ENCODE measurements at places on chromosomes 1 and 21.

- DNase-seq: no peak
Observed at GRCh38 chr1:214523124-214523824, 28.1 kb downstream of the PTPN14 start.

DNA sequence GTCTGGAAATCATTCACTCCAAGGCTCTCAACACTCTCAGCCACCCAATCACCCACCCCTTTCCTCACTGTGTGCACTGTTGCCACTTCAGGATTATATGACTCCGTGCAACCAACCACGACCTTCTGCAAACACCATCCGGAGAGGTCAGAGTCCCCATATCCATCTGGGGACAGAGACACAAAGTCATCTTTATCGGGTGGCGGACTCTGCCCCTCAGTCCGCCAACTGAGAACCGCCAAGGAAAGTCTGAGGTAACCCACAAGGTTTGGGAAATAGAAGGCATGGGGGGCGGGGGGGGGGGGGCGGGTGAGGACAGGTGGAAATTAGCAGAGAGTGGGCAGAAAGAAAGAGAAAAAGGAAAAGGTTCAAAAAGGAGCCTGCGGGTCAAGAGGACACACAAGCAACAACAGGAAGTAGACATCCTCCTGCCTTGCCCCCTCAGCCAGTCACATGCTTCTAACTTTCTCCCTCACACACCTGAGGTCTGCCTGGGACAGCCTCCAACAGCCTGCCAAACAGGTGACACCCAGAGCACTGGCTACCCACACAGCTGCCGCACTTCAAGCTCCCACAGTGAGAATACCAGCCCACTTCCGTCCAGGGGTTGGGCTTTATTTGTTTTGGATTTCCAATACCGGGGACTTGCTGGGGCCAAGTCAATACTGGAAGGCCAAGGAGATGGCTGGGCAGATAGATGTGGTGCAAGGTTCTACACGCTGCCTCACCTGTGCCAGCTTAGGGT is 58.1 kb downstream of the SSBP3 start:
- DNase-seq: no peak

DNA sequence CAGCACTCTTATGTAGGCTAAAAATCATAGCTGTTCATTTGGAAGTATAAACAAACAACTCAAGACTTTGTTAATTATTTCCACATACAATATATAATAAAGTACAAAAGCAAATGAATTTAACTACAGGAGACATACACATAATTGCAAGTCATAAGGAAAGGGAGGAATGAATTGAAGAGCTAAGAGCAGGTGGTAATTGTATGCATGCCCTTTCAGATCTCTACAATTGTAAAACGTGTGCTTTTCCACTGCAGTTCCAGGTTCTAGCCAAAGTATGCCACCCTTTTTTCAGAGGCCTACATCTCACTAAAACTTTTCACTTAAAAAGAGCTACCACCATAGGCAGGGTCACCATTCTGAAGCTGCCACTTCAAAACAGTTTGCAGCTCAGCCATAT is 42.8 kb upstream of the HP1BP3 start:
- DNase-seq: no peak

DNA sequence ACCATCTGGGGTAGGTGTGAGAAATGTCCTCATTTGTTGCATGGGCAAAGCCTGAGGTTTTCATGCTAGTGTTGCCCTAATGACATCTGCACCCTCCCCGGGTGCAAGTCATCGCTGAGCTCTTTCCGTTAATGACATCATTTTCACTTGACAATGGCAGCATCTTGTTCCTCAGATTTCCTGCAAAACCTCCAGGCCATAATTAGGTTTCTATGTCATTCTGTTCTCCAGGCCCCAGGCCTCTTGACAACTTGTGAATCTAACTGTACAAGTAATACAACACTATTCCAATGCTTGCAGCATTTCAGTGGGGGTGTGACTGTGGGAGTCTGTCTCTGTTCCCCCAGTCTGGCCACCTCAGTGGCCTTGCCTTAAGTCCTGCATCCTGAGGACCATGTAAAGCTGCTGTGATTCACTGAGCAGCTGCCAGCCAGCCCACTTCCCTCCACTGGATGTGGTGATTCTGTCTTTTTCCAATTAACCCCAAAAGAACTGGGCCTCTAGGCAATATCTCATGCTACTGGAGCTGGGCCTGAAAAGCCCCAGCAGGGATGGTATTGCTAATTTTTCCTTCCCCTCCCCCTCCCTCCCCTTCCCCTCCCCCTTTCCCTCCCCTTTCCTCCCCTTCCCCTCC is 22.8 kb downstream of the RAB7B start:
- no peak for DNase-seq

DNA sequence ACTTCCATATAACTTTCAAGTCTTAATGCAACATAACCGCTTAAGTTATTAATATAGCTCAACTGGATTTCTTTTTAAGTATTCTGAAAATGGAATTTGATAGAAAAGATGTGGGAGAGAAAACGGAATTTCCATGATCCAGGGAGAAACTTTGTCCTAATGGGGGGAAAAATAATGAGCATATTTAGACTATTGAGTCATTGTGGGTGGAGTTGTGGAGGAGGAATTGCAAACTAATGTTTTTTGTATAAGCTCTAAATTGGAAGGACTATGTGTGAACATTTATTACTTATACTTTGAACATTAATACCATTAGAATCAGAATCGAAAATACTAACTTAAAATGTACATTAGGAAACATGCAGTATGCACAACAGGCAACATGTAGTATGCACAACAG is 159.9 kb upstream of the NEGR1 start:
- DNase-seq: no peak

- peak; percentile 20 for DNase-seq
Observed at GRCh38 chr1:234842726-234843641, 233.0 kb upstream of the IRF2BP2 start.

GRCh38 chr1:179996099-179996498 is 41.5 kb downstream of the CEP350 start:
- no peak for DNase-seq

DNA sequence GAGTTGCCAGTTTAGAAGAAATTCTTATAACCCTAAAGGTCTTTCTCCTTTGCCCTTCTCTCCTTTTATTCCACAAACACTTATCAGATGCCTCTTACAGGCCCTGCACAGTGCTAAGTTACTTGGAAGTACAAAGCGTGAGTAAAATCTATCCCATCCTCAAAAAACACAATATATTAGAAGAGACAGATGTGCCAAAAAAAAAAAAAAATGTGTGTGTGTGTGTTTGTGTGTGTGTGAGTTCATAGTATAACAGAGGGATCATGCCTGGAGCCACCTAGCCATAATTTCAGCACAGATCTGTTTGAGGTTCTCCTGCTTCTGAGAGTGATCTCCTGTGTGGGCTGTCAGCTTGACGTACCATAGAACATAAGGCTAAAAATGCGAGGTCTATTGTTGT is 5.0 kb downstream of the FAM20B start:
- DNase-seq: no peak

- DNase-seq: no peak
Observed at GRCh38 chr1:116874733-116875249, 34.9 kb upstream of the PTGFRN start.

DNA sequence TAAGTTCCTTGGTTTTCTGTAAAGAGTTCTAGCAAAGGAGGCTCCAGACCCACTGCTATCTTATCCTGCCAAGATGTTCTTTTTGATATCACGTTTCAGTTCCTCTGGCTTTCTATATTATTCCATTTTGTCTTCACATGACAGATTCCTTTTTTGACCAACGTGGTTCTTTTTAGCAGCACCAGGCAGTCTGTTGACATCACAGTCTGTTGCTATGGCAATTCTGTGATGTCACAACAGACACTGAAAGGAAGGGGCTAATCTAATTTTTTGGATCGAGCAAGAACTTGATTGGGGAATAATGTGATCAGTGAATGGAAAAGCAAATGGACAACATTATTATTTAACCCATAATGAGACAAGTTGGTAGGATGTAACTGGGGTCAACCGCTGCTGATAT is 64.5 kb upstream of the GOLT1A start:
- DNase-seq: no peak

DNA sequence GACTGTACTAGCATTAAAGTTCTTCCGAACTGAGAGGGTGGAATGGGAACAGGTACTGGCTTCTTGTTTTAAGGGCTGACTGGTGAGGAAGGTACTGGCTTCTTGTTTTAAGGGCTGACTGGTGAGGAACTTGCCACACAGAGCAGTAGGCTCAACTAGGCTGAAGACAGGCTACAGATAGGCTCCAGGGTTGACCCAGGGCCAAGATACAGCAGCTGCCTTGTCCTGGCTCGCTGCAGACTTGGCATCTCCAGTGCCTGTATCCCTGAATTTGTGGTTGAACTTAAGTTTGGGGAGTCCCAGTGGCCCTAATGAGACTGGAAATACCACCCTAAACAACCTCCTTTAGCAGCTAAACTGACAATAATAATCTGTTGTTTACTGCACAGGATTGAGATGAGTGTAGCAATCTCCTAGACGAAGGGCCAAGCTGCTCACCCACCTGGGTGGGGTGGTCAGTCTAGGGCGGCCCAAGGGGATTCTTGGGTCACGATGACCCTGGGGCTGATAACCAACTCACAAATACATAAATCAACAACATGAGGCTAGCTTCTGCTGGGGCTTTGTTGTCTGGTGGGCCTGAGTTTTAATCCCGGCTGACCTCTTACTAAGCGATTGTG is 227.1 kb downstream of the DISC1 start:
- no peak for DNase-seq

DNA sequence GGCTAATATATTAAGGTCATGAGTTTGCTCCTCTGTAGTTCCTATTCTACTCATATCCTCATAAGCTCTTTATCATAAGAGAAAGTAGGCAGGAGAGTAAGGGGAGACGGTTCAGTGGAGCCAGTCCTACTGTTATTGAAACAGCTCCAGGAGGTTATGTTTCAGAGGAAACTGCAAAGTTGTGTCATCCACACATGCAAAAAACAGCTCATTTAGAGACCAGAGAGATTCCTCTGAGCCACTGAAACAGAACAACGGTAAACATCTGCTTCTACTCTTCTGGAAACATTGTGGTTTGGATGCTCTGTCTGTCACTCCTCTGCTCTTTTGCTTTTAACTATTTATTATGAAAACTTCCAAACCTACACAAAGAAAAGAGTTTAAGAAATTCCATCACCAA is 66.3 kb upstream of the PPP2R5A start:
- DNase-seq: no peak

DNA sequence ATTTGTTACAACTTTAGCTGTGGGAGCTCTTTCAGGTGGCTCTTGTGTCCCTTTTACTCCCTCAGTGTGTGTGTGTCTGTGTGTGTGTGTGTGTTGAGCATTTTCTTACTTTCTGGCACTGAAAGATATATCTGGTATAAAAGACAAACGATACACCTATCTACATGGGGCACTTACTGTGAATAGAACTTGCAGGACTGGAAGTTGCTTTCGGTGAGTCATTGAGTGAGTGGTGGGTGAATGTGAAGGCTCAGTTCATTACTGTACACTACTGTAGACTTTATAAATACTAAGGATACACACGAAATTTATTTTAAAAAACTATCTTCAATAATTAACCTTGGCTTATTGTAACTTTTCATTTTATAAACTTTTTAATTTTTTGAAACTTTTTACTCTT is 38.7 kb downstream of the BTBD8 start:
- DNase-seq: no peak

DNA sequence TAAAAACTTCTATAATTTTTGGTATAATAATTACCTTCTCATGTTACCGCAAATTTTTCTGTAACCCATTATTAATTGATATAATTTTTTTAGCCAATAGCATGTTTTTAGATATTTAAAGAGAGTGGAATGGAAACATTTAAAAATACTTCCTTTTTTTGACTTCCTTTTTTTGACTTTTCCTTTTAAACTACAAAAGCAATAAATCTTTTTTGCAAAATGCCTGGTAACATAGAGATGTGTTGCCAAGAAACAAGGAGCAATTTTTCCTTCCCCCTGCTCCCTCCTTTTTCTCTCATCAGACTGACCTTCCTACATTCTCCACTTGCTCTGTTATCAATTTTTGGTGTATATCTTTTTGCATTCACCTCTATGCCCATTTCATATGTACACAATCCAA is 666.2 kb downstream of the ADGRL2 start:
- no peak for DNase-seq

- DNase-seq: no peak
Observed at GRCh38 chr21:18430341-18430740, 26.8 kb upstream of the TMPRSS15 start.

GRCh38 chr1:919271-919872 is 4.4 kb upstream of the SAMD11 start:
- DNase-seq: no peak

DNA sequence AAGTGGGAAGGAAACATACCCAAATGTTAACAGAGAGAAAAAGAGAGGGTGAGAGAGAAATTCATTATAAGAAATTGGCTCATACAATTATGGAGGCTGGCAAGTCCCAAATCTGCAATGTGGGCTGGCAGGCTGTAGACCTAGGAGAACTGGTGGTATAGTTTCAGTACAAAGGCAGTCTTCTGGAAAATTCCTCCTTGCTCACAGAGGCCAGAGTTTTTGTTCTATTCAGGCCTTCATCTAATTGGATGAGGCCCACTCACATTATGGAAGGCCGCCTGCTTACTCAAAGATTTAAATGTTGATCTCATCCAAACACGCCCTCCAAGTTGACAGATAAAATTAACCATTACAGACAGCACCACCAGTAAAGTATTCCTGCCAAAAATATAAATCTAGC is 36.1 kb upstream of the CAPZB start:
- no peak for DNase-seq

DNA sequence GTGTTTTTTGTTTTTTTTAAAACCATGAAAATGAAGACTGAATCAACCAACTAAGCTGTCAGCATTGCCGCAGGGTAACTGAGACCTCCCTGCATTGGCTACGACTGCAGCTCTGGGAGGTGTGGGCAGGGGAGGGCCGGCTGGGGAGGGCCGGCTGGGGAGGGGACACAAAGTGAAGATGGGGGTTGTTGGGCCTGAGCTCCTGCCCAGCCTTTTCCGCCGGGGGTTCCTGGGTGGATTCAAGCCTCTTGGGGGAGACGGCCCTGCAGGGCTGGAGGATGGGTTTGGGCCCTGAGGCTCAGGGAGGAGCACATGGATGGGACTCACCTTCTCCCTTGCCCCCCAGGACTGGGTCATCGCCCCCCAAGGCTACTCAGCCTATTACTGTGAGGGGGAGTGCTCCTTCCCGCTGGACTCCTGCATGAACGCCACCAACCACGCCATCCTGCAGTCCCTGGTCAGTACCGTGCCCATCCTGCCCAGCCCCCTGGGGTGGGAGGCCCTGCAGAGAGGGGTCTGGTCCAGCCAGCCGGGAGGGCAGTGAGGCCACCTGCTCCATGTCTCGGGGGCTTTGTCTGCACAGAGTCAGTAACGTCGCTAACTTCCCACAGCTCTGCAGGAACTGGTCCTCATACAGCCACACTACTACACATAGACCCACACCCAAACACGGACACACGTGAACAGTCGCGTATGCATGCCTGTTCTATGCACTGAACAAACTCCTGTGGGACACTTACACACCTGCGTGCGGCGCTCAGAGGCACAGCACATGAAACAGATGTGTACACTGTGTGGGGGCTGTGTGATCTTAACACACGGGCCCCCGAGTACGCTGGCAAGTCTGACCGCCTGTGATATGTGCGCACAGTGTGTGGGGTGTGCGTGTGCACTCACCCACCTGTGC is 31.5 kb downstream of the BMP8A start:
- no peak for DNase-seq

- no peak for DNase-seq
Observed at GRCh38 chr1:239730378-239730777, 344.0 kb downstream of the CHRM3 start.

GRCh38 chr1:62238507-62238906 is 43.9 kb downstream of the L1TD1 start:
- no peak for DNase-seq
